ENCODE measurements at places on chromosomes 7 and 10. TPM values are rescaled to one million over a fixed set of nuclear protein-coding genes. Genes with fewer than 3 reads are reported as not detected.

Gene PSTK
- 2.2 TPM for total RNA-seq

GRCh38 chr10:44881649-44882048 is 29.5 kb upstream of the TMEM72 start:
- no peak for ATAC-seq

Gene ZNF488
- not detected for total RNA-seq

GRCh38 chr7:5408777-5409176 is 14.9 kb downstream of the TNRC18 start:
- no peak for ATAC-seq

- ATAC-seq, result no peak
Observed at GRCh38 chr7:25823571-25823970, 328.4 kb upstream of the NFE2L3 start.

GRCh38 chr7:52100-52499 is 140.3 kb upstream of the FAM20C start:
- ATAC-seq, result no peak

DNA sequence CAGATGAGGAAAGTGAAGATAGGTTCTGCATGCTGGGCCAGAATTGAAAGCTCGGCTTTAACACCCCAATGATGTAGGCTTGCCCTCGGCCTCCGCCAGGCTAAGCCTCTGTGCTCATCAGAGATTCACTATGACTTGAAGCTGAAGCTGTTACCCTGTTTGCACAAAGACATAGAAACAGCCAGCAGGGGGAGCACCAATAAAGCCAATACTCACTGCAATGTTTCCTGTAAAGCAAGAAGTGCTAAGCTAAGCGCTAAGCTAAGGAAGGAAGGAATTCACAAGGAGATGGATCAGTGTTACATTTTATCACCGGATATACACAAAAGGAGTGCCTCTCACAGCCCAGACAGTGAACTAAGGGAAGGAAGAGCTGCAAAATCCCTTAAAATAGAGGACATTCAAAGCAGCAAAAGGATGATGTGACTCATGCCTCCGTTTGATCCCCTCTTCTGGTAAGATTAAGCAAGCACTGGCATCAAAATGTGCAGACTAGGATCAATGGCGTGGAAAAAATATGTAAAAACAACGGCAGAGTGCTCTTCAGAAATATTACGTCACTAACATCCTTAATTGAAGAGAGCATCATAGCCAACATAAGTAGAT is 153.8 kb downstream of the COBL start:
- ATAC-seq, result peak; percentile 82

Gene COL13A1
- 6.8 TPM for total RNA-seq

DNA sequence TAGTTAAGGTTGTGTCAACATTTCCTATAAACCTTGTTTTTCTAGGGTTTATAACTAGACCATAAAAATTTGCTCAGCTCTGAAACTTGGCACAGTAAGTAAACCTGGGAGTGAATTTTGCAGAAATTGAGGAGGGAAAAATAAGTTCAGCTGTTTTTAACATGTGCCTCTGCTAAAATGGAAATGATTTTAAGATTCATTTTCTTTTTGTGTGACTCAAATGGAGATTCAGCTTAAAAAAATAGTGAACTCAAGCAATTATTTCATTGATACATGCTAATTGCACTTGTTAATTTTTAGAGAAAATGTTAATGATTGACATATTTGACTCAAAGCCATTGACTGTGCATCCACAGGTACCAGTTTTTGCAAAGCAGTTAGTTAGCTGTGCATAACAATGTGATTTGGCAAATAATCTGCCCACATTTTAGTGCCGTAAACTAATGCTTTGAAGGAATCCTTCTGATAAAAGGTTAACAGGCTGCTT is 68.5 kb upstream of the ZNF438 start:
- ATAC-seq, result no peak

- ATAC-seq, result no peak
Observed at GRCh38 chr7:143733876-143734275, 23.6 kb downstream of the CTAGE6 start.

DNA sequence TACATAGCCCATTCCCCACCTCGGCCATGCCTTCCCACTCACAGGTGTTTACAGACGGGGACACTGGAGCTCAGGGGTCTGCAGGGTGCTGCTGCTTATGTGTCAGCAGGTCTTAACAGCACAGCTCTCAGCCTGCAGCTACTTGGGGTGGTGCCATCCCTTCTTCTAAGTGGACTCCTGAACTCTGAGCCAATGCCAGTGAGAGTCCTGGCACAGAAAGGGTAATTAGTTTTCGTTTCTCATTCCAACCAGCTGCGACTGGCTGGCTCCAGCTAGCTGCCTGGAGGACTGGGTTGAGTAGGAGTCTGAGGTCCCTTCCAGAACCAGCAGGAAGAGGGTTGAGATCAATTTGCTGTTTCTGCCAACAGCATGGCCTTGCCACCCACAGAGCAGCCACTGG is 88.3 kb upstream of the AGK start:
- ATAC-seq, result no peak

GRCh38 chr10:119522747-119523426 is 19.6 kb downstream of the RGS10 start:
- ATAC-seq, result no peak
